ENCODE measurements at places on chromosomes 2 and 18.

GRCh38 chr2:130998561-130998960 is 94.7 kb downstream of the FAM168B start:
- no peak for DNase-seq

GRCh38 chr2:201618744-201619662 is 24.3 kb downstream of the TMEM237 start:
- DNase-seq: no peak

GRCh38 chr2:232688201-232688600 is 8.9 kb upstream of the GIGYF2 start:
- DNase-seq: no peak

DNA sequence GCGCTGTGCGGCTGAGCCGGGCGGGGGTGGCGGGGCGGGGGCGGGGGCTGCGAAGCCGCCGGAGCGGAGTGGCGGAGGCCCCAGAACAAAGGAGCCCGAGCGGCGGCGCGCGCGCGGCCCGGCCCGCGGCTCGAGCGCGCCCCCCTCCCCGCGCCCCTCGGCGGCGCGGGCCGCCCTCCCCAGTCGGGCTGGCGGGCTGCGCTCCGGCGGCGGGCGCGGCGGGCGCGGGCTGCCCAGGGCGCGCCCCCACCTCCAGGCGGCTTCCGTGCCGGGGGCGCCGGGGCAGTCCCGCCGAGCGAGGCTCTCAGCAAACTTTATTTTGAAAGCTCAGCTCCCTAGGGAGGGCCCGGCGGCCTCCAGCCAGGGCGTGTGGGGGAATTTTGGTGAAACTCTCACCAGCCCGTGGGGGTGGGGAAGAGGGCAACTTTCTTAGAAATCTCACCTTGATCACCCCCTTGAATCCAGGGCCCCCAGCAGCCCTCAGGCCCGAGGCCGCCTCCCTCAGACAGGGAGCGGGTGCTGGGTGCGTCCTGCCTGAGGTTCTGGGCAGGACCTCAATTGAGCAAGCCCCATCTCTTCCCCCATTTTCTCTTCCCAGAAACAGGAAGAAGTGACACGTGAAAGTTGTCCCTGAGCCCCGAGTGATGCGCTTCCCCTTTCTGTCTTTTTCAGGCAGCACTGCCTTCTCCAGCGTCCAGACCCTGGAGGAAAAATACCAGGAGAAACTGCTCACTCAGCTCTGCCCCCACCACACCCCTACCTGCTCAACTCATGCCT is 786 bp downstream of the TET3 start:
- peak; percentile 18 for DNase-seq

DNA sequence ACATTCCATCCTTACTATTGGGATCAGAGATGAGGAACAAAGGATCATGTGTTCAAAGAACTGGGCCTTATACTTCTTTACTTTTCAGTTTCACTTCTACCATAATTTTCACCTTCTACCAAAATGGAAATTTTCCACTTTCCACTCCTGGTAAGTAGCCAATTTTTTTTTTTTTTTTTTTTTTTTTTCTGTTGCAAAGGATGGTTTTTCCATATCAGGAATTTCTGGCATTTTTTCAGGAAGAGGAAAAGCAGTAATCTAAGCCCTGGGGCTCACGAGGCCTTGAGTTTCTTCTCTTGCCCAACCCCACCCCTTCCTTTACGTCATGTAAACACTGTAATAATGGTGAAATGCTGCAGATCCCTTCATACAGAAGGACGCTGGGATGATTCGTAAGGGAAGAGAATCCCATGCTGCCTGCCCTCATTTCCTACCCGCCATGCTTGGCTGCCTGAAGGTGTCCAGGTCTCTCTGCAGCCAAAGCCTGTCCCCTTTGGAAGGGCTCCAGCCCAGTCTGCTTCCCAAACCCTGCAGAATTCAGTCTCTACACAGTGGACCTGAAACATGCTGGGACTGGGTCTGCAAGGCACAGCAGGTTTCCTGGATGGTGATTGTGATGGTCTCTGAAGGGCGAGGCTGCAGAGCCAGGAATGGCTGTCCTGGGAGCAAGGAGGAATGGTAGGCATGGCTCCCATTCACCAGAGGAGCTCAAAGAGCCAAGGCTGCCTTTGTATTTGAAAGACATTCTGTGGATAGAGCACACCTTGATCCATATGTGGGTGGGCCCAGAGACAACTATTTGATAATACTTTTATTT is 57.0 kb downstream of the EFR3B start:
- DNase-seq: peak; percentile 34

- DNase-seq: no peak
These were observed 192.9 kb downstream of the INHBB start for GRCh38 chr2:120538691-120539423.

- no peak for DNase-seq
These were observed 194.5 kb upstream of the STK17B start for GRCh38 chr2:196365923-196366322.

DNA sequence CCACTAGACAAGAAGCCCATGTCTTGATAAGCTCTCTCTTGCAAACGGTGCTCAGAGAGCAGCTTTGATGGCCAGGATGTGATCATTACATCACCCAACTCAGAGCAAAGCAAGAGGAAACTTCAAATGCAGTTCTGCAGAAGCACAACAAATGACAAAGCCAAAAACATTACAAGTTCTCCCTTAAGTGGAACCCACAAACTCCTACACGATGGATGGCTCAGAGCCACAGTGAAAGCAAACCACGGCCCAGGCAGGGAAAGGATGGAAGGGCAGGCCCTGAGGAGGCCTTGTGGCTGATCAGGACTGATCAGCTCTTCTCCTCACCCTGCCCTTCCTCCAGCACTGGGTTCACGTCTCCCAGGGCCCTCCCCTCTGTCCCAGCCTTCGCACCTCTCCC is 326.4 kb downstream of the EIPR1 start:
- no peak for DNase-seq

DNA sequence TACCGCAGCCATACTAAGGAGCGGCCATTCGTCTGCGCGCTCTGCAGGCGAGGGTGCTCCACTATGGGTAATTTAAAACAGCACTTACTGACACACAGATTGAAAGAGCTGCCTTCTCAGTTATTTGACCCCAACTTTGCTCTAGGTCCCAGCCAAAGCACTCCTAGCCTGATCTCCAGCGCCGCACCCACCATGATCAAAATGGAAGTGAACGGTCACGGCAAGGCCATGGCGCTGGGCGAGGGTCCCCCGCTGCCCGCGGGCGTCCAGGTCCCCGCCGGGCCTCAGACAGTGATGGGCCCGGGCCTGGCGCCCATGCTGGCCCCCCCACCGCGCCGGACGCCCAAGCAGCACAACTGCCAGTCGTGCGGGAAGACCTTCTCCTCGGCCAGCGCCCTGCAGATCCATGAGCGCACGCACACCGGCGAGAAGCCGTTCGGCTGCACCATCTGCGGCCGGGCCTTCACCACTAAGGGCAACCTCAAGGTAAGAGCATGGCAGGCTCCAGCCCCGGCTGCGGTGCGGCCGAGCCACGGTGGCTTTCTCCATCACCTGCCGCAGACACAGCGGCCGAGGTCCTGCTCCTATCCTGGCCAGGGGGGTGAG is 15.5 kb downstream of the SALL3 start:
- DNase-seq: no peak

DNA sequence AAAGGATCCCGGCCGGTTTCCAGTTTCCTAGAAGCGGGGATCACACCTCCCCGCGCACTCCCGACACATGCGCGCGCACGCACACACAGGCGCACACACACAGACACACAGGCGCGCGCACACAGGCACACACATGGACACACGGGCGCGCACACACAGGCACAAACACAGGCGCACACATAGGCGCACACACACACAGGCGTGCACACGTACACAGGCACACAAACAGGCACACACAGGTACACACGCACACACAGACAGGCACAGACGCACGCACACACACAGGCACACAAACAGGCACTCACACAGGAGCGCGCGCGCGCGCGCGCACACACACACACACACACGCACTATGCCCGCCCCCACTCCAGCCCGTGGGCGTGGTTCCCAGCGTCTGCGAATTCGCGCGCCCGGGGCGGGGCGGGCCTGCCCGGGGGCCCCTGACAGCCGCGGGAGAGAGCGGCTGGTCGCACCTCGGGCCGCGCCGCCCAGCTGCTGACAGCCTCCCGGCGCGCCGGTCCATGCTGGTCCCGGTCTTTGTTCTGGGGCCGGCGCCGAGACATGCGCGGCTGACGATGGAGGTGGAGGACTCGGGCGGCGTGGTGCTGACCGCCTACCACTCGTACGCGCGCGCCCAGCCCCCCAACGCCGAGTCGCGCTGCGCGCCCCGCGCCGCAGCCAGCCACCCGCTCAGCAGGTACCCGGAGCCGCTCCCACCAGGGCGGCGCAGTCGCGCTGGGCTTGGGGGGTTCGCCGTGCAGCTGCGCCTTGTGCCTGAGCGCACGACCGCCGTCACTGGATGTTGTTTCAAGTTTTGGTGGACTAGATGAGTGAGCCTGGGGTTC is at the start of gene ARHGAP28:
ARHGAP28 (plus strand) TSS at position 470 of the 845 bp plus-strand sequence; CDS start at position 576, 106 bp downstream.
- peak; percentile 42 for DNase-seq
